IPS-NIHi11 (cell line): ENCODE measurements at places on chromosomes 4 and X.

GRCh38 chrX:72620550-72621145, 48.0 kb upstream of the HDAC8 start:
- DNase-seq = peak; percentile 8

- no peak for DNase-seq
Measured at GRCh38 chr4:39406763-39407583, at the start of gene KLB. Gene KLB, plus strand, starts transcription at chr4:39406930. Its CDS starts 20 bp downstream, at chr4:39406950.

DNA sequence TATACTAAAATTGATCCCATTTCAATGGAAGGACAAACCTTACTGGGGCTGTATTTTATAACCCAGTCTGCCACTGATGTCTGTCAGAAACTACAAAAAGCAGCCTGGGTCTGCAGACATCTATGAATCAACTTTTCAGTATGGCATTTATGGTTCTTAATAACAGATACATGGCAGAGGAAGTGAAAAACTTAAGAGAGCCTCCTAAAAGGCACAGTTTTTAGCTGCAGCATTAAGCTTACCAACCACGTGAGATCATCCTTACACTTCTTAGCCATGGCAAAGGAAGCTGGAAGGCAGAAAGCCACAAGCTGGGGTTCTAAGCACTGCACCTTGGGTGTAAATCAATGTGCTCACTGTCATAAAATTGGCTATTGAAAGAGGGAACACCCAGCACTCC, 16.6 kb upstream of the UGT2B17 start:
- no peak for DNase-seq

GRCh38 chr4:113981591-113981990, 2.1 kb upstream of the ARSJ start:
- DNase-seq = no peak

GRCh38 chr4:152935631-152936445, at the start of gene FHDC1:
Gene FHDC1, plus strand, starts transcription at chr4:152936323. Its CDS starts 6,735 bp downstream, at chr4:152943058.
- DNase-seq = peak; percentile 95

DNA sequence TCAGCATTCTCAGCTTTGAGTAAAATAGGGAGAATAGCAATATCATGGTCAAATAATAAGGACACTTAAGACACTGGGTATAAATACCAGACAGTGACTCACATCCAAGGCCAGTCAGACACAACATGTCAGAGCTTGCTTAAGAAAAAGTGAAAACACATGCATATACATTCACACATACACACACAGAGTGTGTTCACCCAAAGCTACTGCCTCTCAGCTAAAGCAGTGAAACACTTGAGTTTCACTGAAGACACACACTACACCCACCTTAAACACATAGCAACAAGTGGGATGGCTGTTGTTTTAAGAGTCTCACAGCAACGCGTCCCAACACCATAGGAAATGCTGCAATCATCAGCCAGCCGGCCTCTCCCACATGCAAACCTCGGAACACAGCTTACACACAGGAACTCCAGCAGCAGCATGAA, 14.4 kb downstream of the SHROOM4 start:
- no peak for DNase-seq

- no peak for DNase-seq
Measured at GRCh38 chrX:32745323-32745722, 466.0 kb downstream of the DMD start.

- DNase-seq = no peak
Measured at GRCh38 chrX:12210196-12210815, 72.0 kb downstream of the FRMPD4 start.

DNA sequence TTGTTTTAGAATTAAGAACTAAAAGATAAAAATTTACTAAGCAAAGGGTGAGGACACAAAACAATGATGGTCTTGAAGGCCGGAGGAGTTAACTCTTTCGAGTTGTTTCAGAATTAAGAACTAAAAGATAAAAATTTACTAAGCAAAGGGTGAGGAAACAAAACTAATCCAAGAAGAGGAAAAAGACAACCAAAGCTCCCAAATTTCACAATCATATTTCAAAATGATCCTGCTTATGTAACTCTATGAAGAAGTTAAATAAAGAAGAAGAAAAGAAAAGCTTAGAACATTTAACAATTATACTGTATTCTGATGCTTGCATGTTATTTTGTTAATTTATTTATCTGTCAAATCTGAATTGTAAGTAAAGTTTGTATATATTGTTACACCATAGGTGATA, 154.8 kb upstream of the SLIT2 start:
- DNase-seq = no peak

GRCh38 chr4:3226467-3226866, 22.5 kb upstream of the MSANTD1 start:
- DNase-seq = no peak

DNA sequence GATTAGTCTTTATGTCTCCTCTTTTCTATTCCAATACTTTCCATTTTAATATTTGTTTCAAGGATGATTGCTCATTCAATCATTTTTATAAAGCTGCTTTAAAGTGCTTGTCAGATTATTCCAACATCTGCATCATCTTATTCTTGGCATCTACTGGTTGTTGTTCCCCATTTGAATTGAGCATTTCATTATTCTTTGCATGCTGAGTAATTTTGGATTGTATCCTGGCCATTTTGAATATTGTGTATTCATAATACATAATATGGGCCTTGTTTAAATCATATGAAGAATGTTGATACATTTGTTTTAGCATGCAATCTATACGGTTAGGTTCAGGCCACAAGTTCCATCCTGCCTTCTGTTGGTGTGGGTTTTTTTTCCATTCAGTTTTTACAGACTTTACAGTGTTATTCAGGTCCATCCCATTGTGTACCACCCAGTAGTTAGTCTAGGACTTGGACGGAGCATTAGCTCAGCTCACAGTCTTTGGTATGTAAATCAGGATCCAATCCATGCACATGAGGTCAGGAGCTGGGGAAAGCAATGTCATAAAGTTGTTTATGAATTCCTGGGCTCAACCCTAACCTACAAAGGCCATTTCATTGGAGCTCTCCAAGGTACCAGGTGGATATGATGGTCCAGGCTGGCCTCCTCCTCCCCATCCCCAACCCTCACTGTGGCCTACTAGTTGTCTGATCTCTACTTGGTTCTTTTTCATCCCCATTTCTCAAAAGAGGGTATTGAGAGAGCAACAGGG, 20.3 kb downstream of the RGN start:
- peak; percentile 8 for DNase-seq

- no peak for DNase-seq
Measured at GRCh38 chrX:105653891-105654290, 168.4 kb upstream of the NRK start.

GRCh38 chr4:21447301-21448054, 501.1 kb downstream of the KCNIP4 start:
- no peak for DNase-seq

DNA sequence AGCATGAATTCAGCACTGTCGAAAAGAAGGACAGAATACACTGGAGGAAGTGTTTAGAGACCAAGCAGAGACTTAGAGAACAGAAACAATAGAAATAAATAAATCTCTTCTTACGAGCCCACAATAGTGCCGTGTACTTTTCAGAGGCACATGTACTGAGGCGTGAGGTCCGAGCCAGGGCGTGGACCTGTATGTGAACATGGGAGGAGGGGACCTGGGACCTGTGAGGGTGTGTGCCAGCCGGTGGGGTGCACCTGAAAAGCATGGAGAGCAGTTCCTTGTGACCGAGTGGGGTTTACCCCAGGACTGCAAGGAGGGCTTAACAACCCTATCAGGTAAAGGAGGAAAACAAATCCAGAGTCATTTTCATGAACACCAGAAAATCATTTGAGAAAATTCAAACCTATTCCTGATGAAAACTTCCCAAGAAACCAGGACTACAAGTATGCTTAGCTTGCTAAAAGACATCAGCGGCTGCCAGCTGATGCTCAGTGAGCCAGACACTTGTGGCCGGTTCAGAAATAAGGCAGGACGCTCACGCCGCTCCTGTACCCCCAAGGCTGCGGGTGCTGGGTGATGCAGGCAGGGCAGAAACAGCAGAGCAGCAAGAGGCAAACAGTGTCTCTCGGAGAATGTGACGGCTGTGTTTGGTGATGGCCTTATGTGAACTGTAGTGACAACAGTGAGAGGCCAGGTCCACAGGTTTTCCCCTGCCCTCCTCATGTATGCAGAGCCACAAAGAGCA, 37.1 kb downstream of the NELFA start:
- no peak for DNase-seq

- no peak for DNase-seq
Measured at GRCh38 chr4:48470570-48470969, 12.6 kb upstream of the SLC10A4 start.

DNA sequence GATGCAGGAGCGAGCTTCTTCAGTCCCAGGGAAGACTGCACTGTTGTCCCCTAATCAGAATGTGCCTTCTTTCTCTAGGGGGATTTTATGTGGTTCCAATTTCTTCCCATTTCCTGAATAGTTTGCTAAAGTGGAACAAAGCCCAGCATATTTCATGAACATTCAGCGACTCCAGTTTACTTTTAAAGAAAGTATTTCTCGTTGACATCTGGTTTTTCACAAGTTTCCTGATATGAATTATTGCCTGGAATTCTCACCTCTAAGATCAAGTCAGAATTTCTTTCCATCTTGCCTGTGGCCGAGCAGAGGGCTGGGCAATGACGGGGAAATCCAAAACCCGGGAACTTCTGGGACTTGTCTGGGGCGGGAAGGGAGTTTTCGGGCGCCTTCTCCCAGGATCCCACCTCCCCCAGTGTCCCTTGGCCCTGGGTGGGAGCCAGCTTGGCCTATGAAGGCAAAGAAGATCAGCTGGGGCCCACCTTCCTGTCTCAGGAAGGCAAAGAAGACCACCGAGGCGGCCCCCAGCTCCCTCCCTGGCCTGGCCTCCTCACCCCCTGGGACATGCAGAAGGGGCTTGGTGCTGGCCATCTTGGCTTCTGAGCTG, 15.4 kb downstream of the SORCS2 start:
- DNase-seq = no peak

GRCh38 chr4:81498046-81498445, 26.3 kb upstream of the RASGEF1B start:
- no peak for DNase-seq

DNA sequence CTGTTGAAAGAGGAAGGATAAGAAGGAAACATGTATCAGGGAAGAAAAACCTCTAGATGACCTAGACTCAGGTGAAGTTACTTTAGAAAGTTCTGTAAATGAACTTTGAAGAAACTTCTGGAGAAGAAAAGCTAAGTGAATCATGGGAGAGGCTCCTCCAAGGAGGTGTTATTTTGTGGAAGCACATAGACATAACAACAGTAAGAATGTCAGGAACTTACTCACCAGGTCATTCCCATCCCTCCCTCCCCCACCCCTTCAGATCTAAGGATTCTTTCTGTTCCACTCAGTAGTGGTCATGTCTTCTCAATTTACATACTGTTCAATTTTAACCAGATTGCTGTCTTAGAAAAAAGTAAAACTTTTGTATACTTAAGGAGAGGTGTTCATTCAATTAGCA, 310.5 kb upstream of the DDX53 start:
- peak; percentile 34 for DNase-seq

- DNase-seq = no peak
Measured at GRCh38 chr4:113593400-113594230, 167.9 kb downstream of the CAMK2D start.

DNA sequence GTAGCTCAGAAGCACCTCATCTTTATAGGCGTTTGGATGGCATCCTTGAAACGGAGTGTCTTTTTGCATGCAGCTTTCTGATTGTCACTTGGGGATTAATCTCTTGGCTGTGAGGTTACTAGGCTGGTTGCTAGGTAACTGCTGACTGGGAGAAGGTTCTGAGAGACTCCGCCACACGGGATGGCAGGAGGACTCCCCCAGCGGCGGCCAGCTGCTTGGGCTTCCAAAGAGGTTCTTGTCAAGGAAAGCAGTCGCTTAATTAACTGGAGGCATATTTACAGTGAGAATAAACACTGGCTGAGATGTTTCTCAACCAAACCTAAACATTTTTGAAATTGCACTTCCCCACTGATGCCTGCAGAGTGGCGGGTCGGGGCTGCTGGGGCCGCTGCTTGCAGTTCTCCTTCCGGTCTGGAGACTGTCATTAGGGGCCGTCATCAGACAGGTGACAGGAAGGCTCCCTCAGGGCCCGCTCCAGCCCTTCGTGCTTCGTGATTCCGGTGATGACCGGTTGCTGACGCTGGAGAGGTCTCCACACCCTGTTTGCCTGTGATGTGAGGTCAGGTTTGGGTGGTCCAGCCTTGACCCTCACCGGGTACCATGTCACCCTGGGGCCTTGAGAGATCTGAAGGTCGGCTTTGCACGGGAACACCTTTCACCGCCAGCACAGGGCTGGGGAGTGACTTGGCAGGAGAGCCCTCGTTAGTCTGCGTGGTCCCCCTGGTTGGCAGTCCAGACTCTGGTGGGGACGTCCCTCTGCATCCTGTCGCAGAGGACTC, 9.1 kb downstream of the NSG1 start:
- DNase-seq = peak; percentile 61

DNA sequence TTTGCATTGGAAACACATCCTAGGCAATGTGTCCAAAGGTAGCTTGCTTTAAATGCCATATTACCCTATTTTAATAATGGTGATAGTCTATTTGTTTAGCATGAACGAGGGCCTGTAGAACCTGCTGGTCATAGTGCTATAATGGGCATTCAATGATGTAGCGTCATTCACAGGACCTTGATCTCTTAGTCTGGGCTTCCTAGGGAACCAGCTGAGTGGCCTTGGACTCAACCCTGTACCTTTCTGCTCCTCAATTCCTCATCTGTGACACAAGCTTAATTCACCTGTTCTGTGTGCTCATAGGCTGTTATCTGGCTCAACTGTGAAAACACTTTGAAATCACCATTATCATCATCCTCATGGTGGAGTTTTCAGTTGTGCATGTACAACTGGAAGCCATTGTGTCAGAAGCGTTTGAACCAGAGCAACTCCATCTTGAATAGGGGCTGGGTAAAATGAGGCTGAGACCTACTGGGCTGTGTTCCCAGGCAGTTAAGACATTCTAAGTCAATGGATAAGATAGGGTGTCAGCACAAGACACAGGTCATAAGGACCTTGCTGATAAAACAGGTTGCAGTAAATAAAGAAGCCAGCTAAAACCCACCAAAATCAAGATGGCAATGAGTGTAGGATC, 346.8 kb upstream of the KLF3 start:
- DNase-seq = no peak

- no peak for DNase-seq
Measured at GRCh38 chrX:57083143-57083542, 38.2 kb downstream of the SPIN2B start.

GRCh38 chr4:112189754-112190153, 41.8 kb upstream of the AP1AR start:
- no peak for DNase-seq

GRCh38 chr4:100366213-100366612, 151.6 kb downstream of the EMCN start:
- DNase-seq = peak; percentile 10

DNA sequence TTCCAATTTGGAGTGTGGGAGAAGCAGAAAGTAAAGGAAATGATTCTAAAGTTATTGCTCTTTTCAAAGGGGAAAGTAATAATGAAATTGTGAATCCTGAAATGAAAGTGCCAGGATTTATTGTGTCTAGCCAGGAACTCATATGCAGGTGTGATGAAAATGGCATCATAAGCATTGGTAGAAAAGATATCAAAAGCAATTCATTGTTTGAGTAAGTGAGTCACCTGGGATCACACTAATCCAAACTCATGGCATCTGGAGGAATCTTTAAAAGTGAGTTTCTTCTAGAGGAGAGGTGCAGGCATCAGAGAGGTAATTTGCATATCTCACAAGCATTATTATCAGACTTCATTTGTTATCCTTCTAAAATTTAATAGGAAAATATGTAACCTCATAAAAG, 84.7 kb downstream of the LARP7 start:
- no peak for DNase-seq
